ENCODE measurements at places on chromosomes 11 and 22.

DNA sequence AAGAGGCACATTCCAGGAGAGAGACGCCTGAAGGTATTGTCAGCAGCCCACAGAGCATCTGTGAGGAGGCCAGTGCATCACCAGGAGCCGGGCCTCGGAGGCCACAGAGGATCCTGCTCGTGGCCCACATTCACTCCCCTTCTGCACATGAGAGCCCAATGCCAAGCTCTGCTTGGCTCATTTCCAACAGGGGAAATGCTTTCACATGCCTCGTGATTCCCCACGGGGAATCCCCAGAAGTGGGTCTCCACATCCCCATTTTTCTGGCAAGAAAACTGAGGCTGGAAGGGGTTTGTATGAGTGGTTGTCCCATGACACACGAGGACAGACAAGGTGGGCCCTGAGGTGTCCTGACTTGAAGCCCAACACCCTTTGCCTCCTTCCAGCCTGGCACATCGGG lies 34.4 kb downstream of the TP53I11 start:
- DNase-seq = no peak

- peak; percentile 36 for DNase-seq
Measured at GRCh38 chr11:65786008-65786785, 666 bp upstream of the OVOL1 start.

DNA sequence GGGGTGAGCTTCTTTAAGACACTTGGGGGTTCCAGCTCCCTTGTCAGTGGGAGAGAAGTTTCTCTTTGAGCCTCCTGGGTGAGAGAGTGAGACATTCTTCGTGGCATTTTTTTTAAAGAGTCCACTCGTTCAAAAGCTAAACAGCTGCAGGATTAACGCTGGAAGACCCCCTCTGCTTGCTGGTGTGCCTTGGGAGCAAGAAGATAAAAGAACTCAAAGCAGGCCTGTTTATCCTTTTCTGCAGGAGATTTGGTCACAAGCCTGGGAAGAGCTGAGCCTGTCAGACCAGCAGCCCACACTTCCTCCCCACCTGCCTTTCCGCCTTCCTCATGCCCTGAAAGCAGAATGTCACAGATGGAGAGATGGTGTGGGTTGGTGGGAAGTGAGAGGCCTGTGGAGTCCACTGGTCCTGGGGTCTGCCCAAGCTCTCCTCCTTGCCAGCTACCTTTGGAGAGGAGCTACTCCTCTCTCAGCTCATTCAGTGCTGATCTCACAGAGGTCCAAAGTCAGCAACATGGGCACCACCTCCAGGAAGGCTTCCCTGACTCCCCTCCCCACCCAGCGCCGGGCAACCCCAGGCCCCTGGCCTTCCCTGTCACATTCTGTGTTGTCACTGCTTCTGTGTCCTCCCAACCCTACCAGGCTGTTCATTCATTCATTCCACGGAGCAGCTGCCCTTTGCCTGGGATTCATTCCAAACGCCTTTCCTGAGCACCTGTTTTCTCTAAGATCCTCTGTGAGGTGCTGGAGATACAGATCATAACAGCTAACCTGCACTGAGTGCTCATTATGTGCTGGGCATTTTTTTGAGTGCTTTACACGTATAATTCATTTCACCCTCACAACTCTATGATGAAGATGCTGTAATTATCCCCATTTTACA lies 6.7 kb downstream of the GDPD5 start:
- no peak for DNase-seq

DNA sequence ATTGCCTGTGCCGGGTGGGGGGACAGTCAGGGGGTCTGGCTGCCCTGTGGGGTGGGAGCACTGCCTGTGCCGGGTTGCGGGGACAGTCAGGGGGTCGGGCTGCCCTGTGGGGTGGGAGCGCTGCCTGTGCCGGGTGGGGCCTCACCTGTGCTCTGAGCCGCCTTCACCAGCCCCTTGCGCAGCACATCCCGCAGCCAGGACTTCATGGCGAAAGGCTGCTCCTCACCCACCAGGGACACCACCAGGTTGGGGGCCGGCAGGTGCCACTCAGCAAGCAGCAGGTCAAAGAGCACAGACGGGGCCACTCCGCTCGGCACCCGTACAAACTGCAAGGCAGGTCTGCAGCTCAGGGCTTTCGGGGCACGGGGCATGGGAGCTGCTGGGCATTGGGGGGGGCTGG lies 21.4 kb downstream of the TSSC4 start:
- no peak for DNase-seq

- DNase-seq = no peak
Measured at GRCh38 chr11:35995681-35996271, 51.9 kb downstream of the LDLRAD3 start.

DNA sequence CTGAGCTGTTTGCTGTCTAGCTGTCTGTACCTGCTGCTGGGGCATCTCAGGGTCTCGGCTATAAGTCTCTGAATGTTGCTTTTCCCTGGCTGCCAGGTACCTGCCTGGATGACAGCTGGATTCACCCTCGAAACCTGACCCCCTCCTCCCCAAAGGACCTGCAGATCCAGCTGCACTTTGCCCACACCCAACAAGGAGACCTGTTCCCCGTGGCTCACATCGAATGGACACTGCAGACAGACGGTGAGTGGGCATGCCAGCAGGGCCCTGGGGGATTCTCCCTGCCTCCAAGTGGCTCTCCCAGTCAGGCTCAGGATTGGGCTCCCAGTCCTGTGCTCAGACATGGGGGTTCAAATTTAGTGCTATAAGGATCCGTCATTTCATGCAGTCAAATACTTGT lies 12.9 kb downstream of the IL17RA start:
- DNase-seq = no peak

GRCh38 chr11:75325713-75326438 lies 25.6 kb downstream of the ARRB1 start:
- peak; percentile 63 for DNase-seq

DNA sequence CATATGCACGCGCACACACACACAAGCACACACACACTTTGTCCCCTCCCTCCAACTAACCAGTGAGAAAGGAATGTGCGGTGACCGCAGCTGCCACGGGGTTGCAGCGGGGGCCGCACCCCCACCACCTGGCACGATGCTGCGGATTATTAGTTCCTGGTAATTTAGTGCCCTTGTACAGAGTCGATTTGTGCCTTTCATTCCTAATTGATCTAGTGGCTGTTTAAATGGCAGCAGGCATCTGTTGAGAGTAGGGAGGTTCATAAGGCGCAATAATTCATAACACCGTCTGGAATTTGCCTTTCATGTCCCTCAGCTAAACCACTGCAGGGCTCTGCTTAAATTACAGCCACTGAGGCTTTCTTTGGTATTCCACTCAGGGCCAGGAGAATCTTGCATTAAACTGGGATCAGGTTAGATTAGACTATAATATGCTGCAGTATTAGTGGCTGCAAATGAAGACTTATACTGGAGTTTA lies 113.7 kb downstream of the FEZ1 start:
- no peak for DNase-seq

GRCh38 chr11:45859661-45860140 lies 12.4 kb downstream of the CRY2 start:
- DNase-seq = no peak

- no peak for DNase-seq
Measured at GRCh38 chr11:32122200-32122599, 31.3 kb downstream of the RCN1 start.

DNA sequence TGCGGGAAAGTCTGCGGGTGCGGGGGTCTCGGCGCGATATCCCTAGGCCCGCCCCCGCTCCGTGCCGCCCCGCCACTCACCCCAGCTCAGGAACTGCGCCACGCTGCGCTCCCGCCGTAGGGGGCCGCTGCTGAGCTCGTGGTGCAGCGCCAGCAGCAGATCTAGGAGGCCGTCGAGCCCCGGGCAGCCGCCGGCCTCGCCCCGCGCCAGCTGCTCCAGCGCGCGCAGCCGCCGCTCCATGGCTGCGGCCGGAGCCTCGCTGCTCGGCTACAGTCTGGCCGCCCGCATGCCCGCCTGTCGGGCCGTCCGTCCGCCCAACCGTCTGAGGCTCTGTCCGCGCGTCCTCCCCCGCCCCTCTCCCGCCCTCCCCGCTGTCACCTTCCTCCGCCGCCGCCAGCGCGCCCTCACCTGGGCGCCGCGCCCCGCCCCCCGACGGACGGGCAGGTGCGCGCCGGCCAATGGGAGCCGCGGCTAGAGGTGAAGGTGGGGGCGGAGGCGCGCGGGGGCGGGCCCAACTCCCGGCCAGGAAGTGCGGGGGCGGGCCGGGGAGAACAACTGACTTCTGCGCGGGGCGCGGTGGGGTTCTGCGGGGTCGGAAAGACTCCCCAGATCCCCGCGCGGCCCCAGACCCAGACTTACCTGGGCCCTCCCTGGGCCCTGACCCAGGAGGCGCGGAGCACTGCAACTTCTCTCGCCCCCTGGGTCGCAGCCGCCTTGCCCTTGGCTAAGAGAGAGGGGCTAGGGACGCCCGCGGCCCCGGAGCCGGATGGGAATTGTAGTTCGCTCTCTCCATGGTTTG lies at the start of gene CDC42BPG:
Gene CDC42BPG (minus strand): TSS at position 324 of the 799 bp plus-strand sequence. CDS start 84 bp downstream, at position 240.
- peak; percentile 88 for DNase-seq

DNA sequence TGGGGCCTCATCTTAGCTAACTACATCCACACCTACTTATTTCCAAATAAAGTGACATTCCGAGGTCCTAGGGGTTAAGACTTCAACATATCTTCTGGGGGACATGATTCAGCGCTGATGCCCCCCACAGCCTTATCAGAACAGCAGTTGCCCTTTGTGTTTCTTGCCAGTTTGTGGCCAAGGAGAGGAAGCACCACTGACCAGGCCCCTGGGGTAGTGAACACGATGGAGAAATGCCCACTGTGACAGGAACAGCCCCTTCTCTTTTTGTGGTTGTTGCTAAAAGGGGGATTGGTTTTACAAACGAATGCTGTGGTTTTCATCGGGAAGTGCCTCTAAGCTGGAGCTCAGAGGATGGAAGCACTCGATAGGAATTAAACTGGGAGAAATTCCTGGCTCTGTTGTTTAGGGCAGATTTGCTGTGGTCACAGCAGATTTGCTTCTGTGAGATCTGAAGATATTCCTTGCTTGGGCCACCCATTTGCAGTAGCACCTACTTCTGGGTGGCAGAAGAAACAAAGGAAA lies 88.8 kb downstream of the ABTB2 start:
- DNase-seq = peak; percentile 73

GRCh38 chr11:105915021-105915420 lies 107.0 kb downstream of the MSANTD4 start:
- no peak for DNase-seq

GRCh38 chr11:96394773-96395172 lies 5.0 kb downstream of the JRKL start:
- no peak for DNase-seq

DNA sequence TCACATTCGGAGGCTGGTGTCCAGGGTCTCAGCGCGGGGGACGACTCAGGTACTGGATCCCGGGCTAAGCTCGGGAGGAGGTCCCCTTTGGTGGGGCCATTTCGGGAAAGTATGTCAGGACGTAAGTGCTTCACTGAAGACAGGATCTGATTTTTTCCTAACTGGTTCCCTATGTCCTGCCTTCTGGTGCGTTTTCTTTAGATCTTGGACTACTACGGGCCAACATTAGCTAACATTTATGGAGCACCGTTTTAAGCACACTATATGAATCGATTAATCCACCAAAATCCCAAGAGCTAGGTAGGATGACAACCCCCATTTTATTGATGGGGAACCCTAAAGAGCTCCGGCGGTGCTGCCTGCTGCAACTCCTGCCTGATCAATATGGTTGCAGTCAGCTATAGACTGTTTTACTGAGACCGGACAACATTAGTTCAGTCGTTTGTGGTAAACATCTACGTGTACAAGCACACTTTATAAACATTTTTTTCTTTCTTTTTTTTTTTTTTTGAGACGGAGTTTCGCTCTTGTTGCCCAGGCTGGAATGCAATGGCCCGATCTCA lies 17.0 kb upstream of the WDR74 start:
- peak; percentile 50 for DNase-seq

- no peak for DNase-seq
Measured at GRCh38 chr11:117062498-117062897, 35.7 kb downstream of the SIK3 start.

GRCh38 chr22:39212721-39213376 lies 31.9 kb downstream of the PDGFB start:
- DNase-seq = no peak

DNA sequence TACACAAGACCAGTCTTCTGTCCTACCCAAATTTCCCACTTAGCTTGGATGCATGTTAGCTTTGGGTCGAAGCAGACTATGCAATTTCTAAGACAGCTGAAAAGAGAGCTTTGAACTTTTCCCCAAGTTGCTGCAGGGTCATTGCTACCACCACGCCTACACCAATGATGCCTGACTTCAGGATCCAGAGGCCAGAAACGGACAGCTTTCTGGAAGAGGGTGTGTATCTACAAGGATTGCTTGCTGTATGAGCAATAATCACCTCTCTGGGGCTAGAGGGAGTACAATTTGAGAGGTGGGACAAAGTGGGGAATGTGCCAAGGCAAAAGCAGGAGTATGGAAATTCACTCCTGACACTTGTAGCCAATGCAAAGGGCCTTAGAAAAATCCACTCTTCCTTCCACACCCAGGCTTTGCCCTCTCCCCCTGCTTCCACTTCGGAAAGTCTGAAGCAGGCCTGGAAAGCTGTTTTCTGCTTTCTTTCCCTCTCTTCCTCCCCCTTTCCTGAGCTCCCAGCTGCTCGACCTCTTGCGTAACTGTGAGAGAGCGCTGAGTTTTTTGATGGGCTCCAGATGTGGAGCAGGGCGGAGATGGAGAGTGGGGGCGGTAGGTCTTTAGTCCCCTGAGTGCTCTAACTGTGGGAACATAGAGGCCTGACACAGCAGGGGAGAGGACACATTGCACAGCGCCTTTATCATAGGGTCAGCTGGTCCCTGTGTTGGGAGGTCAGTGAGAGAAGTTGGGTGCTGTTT lies 2.1 kb upstream of the PHLDB1 start:
- no peak for DNase-seq

DNA sequence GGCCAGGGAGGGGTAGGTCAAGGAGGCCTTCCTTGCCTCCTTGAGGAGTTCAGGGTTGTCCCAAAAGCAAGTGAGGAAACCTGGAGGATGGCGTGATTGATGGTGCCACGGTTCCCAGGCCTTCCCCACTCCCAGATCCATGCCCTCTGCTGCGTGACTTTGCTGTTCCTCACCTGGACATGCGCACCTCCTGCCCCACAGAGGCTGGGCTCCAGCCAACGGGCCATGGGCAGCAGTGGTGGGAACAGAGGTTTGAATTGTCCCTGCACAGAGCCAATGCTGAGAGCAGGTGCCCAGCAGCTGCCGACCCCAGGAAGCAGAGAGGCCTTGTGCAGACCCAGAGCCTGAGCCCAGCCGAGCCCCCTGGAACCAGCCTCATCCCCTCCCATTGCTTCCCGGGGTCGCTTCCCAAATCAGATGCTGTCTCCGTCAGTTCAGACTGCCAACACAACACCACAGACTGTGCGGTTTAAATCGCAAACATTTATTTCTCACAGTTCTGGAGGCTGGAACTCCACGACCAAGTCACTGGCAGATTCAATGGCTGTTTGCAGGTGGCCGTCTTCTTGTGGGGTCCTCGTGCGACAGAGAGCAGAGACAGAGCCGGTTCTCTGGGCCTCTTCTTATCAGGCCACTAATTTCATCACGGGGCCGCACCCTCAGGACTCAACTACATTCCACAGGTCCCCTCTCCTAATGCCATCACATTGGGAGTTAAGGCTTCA lies 6.2 kb upstream of the LINC01488 start:
- DNase-seq = no peak

DNA sequence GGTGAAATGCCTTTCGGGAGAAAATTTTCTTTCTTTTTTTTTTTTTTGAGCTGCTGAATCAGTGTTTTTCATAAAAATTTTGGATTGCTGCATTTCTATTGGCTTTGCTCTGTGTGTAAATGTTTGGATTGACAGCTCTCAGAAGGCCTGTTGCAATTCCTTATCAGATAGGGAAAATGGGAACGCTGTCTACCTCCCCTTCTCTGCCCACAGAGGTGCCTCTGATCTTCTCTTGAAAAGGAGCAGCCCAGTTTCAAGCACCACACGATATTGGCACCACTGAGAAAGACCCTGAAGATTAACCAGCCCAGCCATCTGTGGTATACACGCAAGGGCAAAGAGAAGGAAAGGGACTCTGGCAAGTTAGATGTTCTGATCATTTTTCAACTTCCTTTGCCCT lies 1272.2 kb downstream of the LRRC4C start:
- no peak for DNase-seq
